ENCODE measurements at places on chromosomes 5 and 9.

- DNase-seq: no peak
- H3K27ac ChIP-seq: no peak overlapping the region
- H3K4me3 ChIP-seq: no peak overlapping the region
- no peaks in the 10 kb centered on the region for H3K36me3 ChIP-seq
- H3K27me3 ChIP-seq: no peaks in the 10 kb centered on the region
These were observed 659.3 kb downstream of the ACTL7B start for GRCh38 chr9:108196332-108197007.

GRCh38 chr9:70061776-70062175 is 18.1 kb downstream of the MAMDC2 start:
- DNase-seq: no peak
- H3K4me1 ChIP-seq: no peaks in the 10 kb centered on the region
- no peaks in the 10 kb centered on the region for H3K27me3 ChIP-seq
- no peaks in the 10 kb centered on the region for H3K36me3 ChIP-seq

GRCh38 chr5:79202076-79202475 is 33.9 kb upstream of the JMY start:
- H3K36me3 ChIP-seq: no peaks in the 10 kb centered on the region
- no peak for DNase-seq
- H3K4me1 ChIP-seq: no peaks in the 10 kb centered on the region
- H3K4me3 ChIP-seq: no peak overlapping the region

DNA sequence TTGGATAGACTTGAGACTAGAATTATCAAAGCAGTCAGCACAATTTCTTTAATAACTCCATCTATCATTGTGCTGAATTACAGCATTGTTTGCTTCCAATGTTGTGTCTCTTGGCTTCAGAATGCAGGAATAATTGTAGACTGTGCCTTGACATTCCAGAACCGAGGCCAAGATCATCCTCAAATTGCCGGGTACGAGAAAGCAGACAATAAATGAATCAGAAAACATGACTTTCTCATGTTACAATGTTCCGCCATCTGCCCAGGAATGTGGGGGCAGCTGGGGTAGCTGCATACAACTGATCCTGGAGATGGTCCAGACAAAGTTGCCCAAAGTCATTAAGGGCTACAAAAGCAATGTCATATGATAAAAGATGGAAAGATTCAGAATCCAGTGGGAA is 206.2 kb upstream of the SGCD start:
- no peak for DNase-seq
- H3K27ac ChIP-seq: no peak overlapping the region
- H3K4me1 ChIP-seq: no peaks in the 10 kb centered on the region
- no peak overlapping the region for H3K4me3 ChIP-seq
- peaks cover 8% of the 10 kb centered on the region for H3K27me3 ChIP-seq
- H3K36me3 ChIP-seq: no peaks in the 10 kb centered on the region

- H3K27ac ChIP-seq: no peak overlapping the region
- no peak for DNase-seq
- H3K4me1 ChIP-seq: no peaks in the 10 kb centered on the region
- H3K36me3 ChIP-seq: peaks cover 39% of the 10 kb centered on the region
- no peaks in the 10 kb centered on the region for H3K27me3 ChIP-seq
These were observed 14.6 kb downstream of the CLPTM1L start for GRCh38 chr5:1330146-1330846.

DNA sequence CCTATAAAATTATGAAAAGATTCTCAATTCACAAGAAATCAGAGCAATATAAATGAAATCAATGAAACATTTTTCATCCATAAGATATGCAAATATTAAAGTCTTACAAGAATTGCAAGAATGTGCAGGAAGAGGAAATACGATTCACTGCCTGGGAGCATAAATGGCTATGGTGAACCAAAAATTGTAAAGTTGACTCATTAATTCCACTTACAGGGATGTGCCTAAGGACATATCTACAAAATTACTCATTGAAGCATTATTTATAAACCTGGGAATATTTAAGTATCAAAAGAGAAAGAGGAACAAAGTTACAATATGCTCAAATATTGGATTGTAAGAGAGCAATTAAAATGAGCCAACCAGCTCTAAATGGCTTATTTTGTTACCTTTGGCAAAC is 6.9 kb upstream of the NIPSNAP3A start:
- no peak for DNase-seq
- no peaks in the 10 kb centered on the region for H3K27me3 ChIP-seq
- no peaks in the 10 kb centered on the region for H3K36me3 ChIP-seq
- no peak overlapping the region for H3K27ac ChIP-seq
- no peak overlapping the region for H3K4me3 ChIP-seq
- H3K4me1 ChIP-seq: no peaks in the 10 kb centered on the region

DNA sequence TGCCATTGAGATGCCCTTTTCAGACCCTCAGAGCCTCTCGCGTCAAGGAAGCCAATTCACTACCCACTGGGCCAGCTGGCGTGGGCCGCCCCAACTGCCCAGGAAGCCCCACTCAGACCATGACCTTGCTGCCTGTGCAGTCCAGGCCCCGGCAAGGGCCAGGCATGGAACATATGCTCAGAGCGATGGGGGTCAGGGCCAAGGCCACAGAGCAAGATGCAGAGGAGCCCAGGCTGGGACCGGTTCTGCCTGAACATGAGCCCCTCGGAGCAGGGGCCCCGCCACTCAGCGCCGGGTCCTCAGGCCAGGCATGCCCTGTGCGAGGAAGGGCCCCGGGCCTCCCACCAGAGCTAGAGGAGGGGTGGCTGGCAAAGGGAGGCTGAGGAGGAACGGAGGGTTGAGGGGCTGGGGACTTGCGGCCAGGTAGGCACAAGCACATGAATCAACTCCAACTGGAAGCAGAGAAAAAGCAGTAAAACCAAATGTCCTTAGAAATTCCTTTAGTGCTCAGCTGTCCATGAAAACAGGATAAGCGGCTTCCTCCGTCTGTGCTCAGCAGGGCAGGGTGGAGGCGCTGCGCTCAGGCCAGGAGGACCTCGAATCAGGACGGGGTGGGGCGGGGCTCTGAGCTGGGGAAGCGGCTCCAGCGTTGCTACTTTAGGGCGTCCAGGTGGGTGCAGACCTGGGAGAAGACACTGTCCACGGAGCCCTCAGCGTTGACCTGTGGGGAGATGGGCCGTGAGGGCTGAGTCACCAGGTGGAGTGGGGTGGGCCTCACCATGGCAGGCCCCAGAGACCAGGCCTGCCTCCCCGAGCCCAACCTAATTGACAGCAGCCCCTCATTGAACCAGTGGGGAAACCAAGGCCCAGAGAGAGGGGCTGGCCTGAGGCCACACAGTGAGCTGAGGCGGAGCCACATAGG is 9.9 kb downstream of the AK1 start:
- H3K36me3 ChIP-seq: no peaks in the 10 kb centered on the region
- DNase-seq: no peak
- no peaks in the 10 kb centered on the region for H3K27me3 ChIP-seq

GRCh38 chr5:38831909-38832308 is 13.9 kb upstream of the OSMR start:
- no peaks in the 10 kb centered on the region for H3K36me3 ChIP-seq
- no peak overlapping the region for H3K27ac ChIP-seq
- no peak for DNase-seq
- H3K27me3 ChIP-seq: no peaks in the 10 kb centered on the region

DNA sequence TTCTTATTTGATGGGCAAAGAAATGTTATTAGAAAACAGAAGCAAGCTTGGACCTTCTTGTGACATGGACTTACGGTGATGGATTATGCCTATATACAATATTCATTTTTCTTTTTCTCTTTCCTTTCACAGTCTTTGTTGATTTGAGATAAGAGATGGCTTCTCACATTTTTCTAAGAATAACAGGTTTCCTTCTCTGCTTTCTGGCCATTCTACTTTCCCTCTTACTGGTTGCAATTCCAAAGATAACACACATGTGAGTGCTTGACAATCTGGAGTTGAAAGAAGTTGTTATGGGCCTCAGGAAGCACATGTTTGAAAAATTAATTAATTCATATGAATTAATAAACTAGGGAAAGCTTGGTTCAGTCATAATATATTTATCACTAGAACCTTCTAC is 89.8 kb upstream of the RPS23 start:
- no peaks in the 10 kb centered on the region for H3K27me3 ChIP-seq
- no peaks in the 10 kb centered on the region for H3K4me1 ChIP-seq
- DNase-seq: no peak
- no peak overlapping the region for H3K4me3 ChIP-seq
- no peak overlapping the region for H3K27ac ChIP-seq

- no peaks in the 10 kb centered on the region for H3K27me3 ChIP-seq
- no peaks in the 10 kb centered on the region for H3K4me1 ChIP-seq
- H3K36me3 ChIP-seq: no peaks in the 10 kb centered on the region
- H3K4me3 ChIP-seq: no peak overlapping the region
- no peak overlapping the region for H3K27ac ChIP-seq
These were observed 66.2 kb upstream of the SSBP2 start for GRCh38 chr5:81817086-81817485.

DNA sequence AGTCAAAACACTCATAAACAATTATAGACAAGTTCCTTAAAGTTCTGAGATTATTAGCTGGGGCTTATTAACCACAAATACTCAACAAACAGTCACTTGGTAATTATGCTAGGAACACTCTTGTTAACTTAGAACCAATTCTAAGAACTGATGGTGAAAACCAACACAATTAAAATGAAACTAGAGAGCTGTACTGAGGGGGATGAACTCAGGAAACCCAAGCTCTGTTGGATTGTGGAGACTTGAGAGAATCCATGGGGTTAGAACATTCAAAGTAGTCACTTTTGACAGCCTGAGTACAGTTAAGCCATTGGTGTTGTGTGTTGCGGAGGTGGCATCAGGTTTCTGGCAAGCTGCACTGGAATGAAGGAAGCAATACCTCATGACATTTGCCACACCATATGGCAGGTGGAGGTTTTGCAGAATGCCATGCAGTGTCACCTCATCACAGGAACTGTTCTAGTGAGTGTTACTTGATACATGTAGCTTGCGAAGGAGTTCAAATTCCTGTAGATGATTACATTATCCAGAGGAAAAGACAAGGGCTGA is 480.9 kb upstream of the CD180 start:
- no peaks in the 10 kb centered on the region for H3K27me3 ChIP-seq
- no peak overlapping the region for H3K27ac ChIP-seq
- no peaks in the 10 kb centered on the region for H3K36me3 ChIP-seq
- no peaks in the 10 kb centered on the region for H3K4me1 ChIP-seq

DNA sequence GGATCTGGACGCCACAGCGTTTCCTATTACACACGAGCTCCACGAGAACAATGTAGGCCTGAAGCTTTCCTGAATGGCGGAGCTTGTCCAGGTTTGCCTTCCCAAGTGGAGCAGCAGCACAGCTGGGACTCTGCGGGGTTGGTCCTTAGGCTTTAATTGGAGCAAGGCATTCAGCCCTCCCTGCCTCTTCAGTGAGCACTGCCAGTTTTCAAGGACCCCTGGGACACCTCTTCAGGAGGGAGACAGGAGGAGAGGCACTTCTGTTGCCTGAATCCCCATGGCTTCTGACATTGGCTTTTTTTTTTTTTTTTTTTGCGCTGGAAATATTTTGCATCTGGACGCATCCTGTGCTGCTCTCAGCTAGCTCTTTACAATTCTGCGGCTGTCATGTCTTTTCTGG is 179.4 kb downstream of the SEMA6A start:
- H3K27ac ChIP-seq: no peak overlapping the region
- H3K36me3 ChIP-seq: no peaks in the 10 kb centered on the region
- no peaks in the 10 kb centered on the region for H3K27me3 ChIP-seq
- DNase-seq: no peak

DNA sequence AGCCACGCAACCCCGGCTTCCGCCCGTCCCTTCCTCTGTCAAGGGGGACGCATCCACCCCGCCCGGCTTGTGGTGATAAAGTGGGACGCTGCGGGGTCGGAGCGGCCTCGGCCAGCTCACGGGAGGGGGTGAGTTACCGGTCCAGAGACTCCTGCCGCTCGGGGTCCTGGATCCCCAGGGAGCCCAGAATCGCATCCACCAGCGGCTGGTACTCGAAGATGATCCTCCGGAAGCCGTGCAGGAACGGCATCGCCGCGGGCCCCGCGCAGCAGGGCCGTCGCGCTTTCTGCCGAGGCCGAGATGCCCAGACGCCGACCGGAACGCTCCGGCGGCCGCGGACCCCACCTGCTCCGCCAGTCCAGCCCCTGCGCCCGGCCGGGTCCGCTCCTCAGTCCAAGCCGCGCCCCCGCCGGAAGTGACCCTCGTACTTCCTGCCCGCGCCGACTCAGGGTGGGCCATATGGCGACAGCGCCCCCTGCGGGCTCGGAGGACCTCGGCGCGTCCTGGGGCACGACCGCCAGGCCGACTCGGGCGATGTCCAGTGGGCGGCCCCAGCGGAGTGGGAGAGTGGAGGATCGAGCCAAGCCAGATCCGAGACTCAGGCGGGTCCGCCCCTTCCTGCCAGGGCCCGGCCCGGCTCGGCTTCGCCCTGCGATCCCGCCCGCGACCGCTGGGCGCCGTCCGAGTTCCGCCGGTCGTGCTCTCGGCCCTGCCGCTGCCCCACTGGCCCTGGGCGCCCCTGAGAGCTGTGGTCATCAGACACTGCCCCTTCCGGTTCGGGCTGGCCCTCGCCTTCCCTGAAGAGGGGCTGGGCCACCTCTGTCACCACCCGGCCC is at the start of gene ASB6:
Gene ASB6, minus strand, starts transcription at position 402 of the 836 bp plus-strand sequence. Its CDS starts 152 bp downstream, at position 250.
- H3K27ac ChIP-seq: peak within 1 kb of the TSS; percentile 63
- no peaks in the 10 kb centered on the region for H3K27me3 ChIP-seq
- H3K4me3 ChIP-seq: peak within 1 kb of the TSS; percentile 90

DNA sequence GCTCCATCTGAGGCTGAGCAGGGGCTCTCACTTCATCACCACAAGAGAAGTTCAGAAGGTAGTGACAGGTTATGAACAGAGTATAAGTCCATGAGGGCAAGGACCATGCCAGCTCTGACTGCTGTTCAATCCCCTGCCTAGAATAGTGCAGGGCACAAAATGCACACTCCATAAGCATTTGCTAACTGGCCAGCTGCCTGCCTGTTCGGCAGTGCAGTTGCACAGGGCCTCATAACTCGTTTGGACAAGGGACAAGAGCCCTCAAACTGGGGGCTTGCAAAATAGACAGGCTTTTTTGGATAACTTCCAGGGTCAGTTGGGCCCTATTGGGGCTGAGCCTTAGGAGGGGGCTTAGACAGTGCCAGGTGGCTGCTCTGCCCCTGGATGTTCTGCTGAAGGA is 21.1 kb downstream of the SPARC start:
- no peak for DNase-seq
- H3K4me3 ChIP-seq: no peak overlapping the region
- peaks cover 13% of the 10 kb centered on the region for H3K36me3 ChIP-seq
- no peak overlapping the region for H3K27ac ChIP-seq
- no peaks in the 10 kb centered on the region for H3K27me3 ChIP-seq

- no peaks in the 10 kb centered on the region for H3K36me3 ChIP-seq
- no peak overlapping the region for H3K27ac ChIP-seq
- H3K27me3 ChIP-seq: no peaks in the 10 kb centered on the region
- DNase-seq: no peak
- peaks cover 52% of the 10 kb centered on the region for H3K4me1 ChIP-seq
These were observed 43.7 kb downstream of the ZNF366 start for GRCh38 chr5:72463449-72464052.

DNA sequence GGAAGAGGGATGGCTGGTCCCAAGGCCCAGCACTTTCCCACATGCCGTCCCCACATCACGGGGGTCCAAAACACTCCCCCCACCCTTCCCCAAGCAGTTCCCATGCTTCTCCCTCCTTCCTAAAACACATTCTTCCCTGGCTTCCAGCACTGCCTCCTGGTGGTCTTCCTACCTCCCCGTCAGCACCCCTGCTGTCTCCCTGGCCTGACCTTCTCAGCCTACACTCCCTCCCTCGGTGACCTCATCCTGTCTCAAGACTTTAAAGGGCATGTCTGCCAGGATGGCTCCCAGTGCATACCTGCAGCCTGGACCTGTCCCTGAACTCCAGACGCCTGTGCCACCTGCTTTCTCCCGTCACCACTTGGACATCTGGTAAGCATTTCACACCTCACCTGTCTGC is 4.3 kb upstream of the NCS1 start:
- no peak overlapping the region for H3K27ac ChIP-seq
- no peaks in the 10 kb centered on the region for H3K36me3 ChIP-seq
- H3K4me1 ChIP-seq: no peaks in the 10 kb centered on the region
- H3K27me3 ChIP-seq: peaks cover 3% of the 10 kb centered on the region

All from GM12878 (cell line).